ENCODE measurements at places on chromosomes 1 and 21.

DNA sequence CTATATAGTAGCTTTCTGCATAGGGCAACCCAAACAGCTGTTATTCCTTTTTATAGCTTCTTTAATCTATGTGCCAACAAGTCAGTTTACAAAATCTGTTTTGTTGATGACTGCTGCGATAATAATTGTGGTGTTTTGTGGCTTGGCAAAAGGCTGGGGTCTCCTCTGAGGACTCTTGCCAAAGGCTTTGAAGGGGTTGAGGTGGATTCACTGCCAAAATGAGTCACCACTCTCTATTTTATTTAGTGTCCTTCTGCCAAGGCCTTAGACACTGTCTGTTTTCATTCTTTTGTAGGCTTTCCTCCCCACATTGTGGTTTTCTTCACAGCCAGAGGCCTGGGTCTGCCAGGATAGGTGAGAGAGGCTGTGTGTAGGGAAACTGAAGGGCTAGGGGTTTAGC is 161.8 kb downstream of the NFIA start:
- no peak for DNase-seq

DNA sequence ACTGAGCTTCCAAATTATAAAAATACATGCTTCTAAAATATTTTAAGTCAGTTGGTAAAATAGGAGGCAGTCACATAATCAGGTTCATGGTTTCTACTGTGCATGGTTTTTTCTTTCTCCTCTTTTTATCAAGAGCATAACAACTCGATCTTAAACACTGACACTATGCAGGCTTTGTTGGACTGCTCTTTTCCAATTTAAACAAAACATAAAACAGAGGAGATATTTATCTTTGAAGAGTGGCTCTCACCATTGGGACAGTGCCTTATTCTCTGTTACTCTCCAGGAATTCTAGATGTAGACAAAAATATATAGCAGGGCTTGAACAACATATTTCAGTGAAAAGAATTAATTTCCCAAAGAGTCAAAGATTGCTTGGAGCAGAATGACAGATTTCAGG is 883.5 kb upstream of the ADGRL2 start:
- no peak for DNase-seq

GRCh38 chr1:31755197-31755611 is 8.9 kb downstream of the ADGRB2 start:
- peak; percentile 41 for DNase-seq

- no peak for DNase-seq
These were observed 10.2 kb downstream of the EEIG2 start for GRCh38 chr1:108570128-108570527.

DNA sequence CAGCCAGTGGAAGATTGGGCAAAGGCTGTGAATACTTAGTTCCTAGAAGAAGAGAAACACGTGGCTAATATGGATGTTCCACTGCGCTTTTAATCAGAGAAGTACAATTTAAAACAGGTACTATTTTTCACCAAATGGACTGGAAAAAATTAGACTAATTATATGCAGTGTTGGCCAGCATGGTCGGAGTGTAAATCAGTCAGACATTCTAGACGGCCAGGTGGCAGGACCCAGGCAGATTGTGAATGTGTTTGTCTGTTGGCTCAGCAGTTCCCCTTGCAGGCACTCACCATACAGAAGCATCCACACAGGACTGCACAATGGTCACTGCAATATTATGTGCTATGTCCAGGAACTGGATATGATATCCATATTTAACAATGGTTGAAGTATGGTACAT is 23.9 kb upstream of the SLC25A34 start:
- no peak for DNase-seq

- no peak for DNase-seq
These were observed 67.5 kb upstream of the DUSP10 start for GRCh38 chr1:221809091-221810029.

GRCh38 chr1:57066980-57067610 is 101.3 kb upstream of the C8B start:
- DNase-seq: no peak

- DNase-seq: peak; percentile 57
These were observed 25.3 kb downstream of the ADAM30 start for GRCh38 chr1:119870917-119871596.

DNA sequence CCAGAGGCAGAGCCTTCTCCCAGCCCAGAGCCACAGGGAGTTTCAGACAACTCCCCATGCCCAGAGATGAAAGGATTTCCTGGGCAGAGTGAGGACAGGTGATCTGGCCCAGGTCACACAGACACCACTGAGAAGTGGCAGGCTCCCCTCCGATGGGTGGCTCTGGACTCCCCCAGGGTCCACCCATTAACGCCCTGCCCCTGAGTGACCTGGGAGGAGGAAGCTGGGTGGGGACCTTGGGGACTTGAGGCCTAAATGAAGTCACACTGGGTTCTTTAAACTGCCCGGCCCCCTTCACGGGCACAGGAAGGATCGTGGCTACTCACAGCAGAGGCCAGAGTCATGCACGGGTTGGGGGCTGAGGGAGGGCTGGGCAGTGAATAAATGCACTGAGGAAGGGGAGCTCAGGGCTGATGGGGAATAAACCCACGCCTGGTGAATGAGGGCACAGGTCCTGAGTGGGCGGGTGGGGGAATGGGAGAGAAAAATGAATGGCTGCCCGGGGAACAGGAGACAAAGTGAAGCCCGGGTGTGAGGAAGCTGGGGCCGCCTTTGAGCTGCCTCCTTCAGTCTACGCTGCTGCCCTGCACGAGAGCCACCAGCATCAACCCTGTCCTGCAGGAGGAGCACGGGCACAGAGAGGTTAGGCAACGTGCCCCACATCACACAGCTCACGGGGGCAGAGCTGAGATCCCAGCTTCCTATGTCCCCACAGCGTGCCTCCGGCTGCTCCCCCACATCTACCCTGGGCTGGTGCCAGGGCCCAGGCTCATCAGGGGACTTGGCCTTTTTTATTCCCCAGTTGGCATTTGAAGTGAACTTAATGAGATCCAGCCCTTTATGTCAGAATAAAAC is 404.3 kb downstream of the MATN1 start:
- DNase-seq: no peak

GRCh38 chr1:68308034-68308433 is 75.7 kb upstream of the WLS start:
- no peak for DNase-seq

GRCh38 chr1:182786223-182786994 is 3.2 kb upstream of the NPL start:
- peak; percentile 38 for DNase-seq

DNA sequence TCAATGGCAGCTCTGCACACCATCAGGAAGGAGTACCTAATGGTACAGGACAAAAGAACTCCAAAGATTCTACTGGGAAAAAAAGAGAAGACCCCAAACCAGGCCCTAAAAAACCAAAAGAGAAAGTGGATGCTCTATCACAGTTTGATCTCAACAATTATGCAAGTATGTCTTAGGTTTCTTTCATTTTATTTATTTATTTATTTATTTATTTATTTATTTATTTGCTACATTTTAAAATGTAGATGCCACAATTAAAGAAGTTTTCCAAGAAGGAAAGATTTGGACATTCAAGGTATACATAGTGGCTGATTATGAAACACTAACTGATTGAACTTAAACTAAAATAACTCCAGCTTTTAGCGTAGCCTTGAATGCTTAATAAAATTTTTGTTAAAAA is 60.2 kb downstream of the PRRC2C start:
- no peak for DNase-seq

GRCh38 chr1:93587354-93587753 is 94.3 kb downstream of the BCAR3 start:
- no peak for DNase-seq

- DNase-seq: no peak
These were observed 124.0 kb downstream of the SYT14 start for GRCh38 chr1:210061992-210062391.

GRCh38 chr1:193705554-193705981 is 519.2 kb upstream of the B3GALT2 start:
- no peak for DNase-seq

GRCh38 chr1:194830387-194830786 is 1644.0 kb upstream of the B3GALT2 start:
- DNase-seq: no peak

GRCh38 chr21:29418813-29419212 is 120.1 kb downstream of the BACH1 start:
- DNase-seq: no peak

DNA sequence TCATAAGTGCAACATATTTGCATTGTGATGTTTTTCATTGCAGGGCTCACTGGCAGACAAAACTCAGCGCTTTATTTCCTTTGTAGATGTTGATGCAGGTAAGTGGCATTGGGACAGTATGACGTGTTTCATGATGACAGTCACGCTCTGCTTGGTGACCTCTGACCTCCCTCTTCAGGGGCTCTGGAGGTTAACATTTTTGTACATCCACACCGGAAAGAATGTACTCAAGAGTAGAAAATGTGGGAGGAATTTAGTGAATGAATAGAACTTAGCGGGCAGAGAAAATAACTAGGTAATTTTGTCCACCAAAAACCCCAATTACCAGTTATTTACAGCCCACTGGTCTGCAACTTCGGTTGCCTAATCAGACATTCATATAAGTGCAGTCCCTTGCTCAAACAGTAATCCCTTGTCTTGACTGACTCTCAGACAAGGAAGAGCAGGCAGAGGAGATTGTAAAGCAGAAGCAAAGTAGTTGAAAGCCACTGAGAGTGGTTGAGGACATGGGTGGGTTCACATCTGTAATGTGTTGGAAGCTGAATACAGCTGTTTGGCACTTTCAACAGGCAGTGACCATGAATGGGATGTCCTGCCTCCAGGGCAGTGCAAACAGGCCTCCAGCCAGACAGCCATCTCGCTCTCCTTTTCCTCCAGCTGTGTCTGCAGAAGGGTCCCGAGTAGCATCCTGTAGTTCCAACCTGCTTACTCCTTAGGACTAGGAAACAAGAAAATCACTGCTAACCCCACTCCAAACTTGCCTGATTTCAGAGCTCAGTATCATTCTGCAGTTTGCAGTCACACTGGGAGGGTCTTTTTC is 188.9 kb downstream of the NRIP1 start:
- no peak for DNase-seq

DNA sequence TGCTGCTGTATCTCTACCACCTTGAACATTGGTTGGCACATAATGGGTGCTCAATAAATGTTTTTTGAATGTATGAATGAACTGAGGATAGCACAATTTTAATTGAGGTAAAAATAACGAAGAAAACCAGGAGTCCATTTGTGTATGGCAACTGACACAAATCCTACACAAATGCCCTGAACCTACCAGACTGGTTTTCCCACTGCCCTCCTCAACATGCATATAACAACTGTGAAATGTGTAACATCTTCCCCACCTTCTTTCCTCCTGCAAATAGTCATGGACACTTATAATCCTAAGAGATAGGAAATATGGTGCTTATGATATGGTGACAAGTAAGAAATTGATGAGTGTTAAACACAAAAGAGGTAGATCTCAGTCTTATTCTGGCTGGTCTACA is 9.9 kb upstream of the LMO4 start:
- DNase-seq: no peak

GRCh38 chr1:91687452-91687851 is 186.8 kb downstream of the CDC7 start:
- DNase-seq: no peak

DNA sequence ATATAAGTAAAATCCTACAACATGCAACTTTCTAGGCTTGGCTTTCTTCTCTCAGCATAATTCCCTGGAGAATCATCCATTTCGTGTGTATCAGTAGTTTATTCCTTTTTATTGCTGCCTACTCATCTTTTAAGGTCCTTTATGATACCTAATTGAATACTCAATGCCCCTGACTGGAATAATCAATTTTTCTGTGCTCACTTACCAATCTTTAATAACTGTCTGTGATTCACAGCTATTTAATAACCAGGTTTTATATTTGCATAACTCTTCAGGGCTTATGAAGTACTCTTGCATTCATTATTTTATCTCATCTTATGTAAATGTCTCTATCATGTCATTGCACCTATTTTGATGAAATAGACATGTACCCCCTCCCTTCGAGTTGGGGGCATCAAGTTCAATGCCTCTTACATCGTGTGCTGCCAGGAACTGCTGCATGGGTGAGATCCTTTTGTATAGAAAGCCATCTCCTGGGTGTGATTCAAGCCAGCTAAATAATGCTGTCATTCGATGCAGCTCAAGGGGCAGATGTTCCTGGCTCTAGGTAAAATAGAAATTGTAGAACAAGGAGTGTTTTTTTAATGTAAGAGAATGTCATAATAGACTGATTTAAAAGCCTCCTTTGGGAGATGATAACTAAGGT is 222.7 kb downstream of the SLC35F3 start:
- DNase-seq: no peak

GRCh38 chr1:54750596-54750995 is 13.7 kb downstream of the PARS2 start:
- DNase-seq: no peak

- DNase-seq: no peak
These were observed 501.5 kb downstream of the KIF26B start for GRCh38 chr1:245656189-245656717.

DNA sequence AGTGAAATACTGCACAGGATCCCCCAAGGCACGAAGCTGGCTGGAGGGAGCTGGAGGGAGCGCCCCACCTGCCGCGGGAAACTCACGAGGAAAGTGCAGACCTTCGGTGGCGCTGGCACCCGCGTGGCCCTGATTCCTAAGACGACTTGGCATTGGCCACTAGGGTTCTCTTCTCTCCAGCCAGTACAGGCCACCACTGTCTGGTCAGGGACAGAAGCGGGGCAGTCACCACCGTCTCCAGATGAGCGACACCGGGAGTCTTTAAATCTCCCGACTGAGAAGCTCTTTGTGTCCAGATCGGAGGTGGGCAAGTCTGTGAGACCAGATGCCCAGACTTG is 19.2 kb upstream of the CHIA start:
- no peak for DNase-seq

- DNase-seq: peak; percentile 52
These were observed 123.9 kb upstream of the PPP2R5A start for GRCh38 chr1:212161231-212161781.

DNA sequence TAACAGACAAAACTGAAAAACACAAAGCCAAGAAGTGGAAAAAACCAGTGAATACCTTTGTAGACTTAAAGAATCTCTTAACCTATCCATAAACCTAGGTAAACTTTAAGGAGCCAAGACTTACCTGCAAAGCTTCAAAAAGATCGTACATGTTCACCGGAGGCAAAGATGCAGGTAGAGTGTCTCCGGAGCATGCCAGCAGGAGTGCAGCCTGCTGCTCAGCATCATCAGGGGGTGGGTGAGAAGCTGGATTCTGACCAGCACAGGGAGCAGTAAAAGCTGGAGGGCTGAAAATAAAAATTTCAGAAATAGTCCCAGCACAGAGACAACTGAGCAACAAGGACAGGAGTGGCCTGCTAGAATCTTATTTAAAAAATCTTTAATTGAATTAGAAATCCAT is 18.1 kb downstream of the TADA1 start:
- DNase-seq: no peak

GRCh38 chr1:222263791-222264190 is 284.1 kb downstream of the HHIPL2 start:
- no peak for DNase-seq

GRCh38 chr1:218284377-218284916 is 646 bp upstream of the RRP15 start:
- DNase-seq: peak; percentile 14

- DNase-seq: no peak
These were observed 13.2 kb downstream of the SYT11 start for GRCh38 chr1:155872527-155872926.

DNA sequence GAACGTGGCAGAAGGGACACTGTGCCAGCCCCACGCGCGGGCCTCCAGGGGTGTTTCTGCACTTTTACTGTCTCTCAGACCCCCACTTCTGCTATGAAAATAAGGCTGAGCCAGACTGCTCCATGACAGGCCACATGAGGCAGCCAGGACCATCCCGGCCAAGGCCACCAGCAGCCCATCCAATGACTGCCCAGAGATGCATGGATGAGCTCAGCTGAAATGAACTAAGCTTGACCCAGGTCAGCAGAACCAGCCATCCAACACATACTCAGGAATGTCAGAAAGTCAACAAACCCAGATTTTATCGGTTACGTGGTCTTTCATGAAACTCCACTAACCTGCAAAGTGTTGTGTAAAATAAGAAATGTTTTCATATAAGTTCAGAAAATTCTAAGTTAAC is 51.2 kb downstream of the CCDC185 start:
- no peak for DNase-seq

All from HTR-8/SVneo (cell line).